NCI-H1092 treated with DMSO at 0.1 percent for 48 hours (cell line): ENCODE measurements at places on chromosomes 6 and 20.

DNA sequence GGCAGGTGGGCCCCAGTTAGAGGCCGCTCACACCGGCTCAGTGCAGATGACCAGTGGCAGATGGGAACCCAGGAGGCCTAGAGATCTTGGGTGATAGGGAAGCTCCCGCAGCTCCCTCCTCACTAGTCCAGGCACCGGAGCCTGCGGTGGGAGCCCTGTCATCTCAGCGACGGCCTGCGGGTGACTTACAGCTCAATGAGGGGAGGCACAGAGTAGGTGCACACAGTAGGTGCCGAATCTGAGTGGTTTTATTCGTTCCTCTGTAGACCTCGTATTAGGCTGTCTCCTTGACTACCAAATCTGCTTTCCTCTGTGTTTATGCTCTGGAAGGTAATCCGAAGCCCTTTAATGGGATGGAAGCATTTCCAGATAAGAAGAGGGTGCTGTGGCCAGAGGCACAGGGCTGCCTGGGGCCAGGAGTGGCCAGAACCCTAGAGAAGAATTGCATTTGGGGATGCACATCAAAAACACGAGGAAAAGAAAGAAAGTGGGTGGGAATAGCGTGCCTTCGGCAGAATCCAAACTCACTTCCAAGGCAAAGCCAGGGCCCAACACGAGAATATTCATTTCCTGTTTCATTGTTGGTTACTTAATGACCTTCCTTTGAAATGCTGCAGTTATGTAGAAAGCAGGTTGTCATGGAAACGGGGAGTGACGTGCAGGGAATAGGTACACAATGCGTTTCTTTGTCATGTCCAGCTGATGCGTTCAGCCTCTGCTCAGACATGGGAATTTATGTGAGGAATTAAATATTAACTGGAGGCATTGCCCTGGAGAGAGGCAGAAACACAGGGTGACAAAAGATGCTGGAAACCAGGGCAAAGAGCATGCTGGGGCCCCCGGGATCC lies 24.7 kb downstream of the MYT1 start:
- peak; percentile 7 for DNase-seq

DNA sequence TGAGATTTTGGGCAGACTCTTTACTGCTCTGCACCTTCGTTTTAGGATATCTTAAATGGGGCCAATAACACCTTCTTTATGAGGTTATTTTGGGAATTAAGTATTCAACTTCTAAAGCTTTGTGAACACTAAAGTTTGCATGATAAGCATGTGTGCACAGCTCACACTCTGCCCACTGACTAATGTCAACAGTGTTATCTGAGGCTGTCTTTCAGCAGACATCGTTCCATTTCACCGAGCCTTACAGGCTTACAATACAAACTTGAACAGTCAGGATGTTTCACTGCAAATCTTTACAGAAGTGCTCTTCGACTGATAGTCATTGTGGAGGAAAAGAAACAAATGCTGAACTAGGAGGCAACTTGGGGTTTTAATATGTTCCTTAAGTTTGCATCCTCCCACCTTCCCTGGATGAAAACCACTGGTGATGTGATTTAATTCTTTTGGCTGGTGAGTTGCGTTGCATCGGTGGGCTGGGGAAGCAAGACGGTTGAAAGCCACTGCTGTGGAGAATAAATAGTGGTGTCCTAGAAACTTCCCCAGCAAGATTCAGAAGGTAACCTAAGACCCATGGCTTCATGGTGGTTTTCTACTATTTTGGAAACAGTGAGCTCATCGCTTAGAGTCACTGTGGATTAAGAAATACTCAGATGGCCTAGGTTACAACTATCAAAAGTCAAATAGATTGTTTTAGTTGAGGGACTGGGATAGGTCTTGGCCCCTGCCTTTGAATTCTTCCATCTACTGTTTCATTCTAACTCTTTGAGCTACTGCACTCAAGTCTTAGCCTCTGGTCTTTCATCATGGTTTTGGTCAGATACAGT lies 167.2 kb upstream of the MAP3K7 start:
- no peak for DNase-seq

DNA sequence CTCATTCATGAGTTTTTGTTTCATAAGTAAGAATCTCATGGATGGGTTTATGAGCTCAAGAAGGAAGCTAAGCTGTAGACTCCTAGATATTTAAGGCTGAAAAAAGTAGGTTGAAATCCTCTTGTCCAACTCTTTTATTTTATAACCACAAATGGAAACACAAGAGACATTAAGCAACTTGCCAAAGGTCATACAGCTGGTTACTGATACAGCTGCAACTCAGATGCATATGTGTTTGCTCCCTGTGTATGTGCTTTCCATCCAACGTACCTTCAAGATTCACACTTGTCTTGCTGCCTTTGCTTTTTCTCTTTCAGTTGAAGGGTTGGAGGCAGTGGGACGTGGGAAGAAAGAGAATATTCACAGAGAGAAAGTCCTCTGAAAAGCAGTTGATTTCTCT lies 153.5 kb upstream of the STMND1 start:
- DNase-seq: no peak

DNA sequence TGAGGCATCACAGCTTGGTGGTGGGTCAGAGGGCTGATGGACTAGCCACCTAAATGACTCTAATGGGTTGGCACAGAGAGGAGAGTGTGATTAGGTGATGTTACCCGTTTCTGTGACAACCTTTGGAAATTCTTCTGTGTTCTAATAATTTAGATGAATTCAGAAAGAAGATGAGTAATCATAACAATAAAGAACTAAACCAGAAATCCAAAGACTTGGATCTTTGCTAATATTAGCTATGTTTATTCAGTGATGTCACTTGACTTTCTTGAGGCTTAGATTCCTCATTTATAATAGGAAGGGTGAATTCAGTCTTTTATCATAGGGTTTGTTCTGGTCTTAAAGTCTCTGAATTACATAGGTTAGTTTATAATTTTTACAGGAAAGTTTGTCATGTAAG lies 19.9 kb downstream of the CRYBG1 start:
- DNase-seq: no peak

- no peak for DNase-seq
Measured at GRCh38 chr20:44615169-44615791, 32.9 kb downstream of the PKIG start.

DNA sequence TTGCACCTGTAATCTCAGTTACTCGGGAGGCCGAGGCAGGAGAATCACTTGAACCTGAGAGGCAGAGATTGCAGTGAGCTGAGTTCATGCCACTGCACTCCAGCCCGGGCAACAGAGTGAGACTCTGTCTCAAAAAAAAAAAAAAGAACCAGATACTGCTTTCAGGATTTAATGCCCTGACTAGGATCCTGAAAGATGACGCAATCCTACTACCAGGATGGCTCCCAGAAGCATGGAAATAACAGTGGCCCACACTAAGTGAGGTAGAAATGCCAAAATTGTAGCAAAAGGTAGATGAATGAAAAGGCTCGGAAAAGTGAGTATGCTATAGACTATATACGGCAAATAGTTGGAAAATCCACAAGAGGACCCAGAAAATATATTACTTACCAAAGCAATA lies 23.8 kb upstream of the KHDC1 start:
- no peak for DNase-seq

GRCh38 chr6:167446046-167446445 lies 121.2 kb downstream of the TTLL2 start:
- no peak for DNase-seq

DNA sequence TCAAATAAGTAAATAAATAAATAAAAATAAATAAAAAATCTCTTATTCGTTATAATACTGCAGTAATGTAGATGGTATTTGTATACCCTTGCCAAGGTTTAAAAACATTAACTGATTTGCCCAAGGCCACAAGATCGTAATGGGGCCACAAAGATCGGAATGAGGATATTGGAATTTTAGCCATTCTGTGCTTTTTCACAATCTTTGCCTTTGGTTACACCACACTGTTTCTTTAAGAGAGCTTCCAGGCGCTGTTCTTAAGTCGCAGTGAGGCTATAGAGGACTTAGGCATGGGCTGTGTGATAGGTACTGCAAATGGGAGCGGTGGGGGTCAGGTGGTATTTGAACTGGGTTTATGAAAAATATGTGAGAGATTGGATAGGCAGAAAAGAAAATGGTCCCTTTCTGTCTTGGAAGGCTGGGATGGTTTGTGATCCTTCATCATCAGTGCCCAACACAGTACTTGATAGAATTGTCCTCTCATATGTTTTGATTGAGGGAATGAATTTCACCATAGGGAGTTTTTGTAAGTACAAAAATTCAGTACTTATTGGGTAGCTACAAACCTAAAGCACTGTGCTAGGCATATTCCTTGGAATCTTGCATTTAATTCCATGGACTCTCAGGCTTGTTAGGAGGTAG lies 1.4 kb downstream of the NUS1 start:
- no peak for DNase-seq

DNA sequence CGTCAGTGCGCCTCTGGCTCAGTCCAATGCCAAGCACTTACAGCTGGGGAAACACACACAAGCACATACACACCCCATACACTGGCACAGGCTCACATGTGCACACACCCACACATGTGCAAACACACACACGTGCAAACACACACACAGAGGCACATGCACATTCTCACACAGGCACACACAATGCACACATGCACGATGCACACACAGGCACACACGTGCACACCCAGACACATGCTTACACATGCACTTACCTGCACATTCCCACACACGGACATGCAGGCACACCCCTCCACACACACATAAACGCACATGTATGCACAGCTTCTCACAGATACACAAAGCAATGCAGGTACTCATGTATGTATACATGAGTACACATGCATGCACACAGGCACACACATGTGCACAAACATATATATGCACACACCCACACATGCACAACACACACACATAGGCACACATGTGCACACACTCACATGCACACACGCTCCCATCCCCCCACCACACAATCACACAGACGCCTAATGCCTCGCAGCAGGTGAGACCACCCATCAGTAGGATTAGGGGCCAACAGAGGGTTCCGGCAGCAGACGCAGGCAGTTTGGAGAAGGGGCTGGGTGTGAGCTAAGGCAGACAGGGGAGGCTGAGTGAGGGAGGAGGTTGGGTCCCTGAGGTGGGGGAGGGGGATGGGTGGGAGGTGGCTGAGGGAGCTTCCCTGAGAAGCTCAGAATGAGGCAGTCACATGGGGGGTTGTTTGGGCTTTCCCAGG lies 71.2 kb upstream of the SLCO4A1 start:
- no peak for DNase-seq

GRCh38 chr6:150492507-150492906 lies 107.2 kb upstream of the PLEKHG1 start:
- no peak for DNase-seq

DNA sequence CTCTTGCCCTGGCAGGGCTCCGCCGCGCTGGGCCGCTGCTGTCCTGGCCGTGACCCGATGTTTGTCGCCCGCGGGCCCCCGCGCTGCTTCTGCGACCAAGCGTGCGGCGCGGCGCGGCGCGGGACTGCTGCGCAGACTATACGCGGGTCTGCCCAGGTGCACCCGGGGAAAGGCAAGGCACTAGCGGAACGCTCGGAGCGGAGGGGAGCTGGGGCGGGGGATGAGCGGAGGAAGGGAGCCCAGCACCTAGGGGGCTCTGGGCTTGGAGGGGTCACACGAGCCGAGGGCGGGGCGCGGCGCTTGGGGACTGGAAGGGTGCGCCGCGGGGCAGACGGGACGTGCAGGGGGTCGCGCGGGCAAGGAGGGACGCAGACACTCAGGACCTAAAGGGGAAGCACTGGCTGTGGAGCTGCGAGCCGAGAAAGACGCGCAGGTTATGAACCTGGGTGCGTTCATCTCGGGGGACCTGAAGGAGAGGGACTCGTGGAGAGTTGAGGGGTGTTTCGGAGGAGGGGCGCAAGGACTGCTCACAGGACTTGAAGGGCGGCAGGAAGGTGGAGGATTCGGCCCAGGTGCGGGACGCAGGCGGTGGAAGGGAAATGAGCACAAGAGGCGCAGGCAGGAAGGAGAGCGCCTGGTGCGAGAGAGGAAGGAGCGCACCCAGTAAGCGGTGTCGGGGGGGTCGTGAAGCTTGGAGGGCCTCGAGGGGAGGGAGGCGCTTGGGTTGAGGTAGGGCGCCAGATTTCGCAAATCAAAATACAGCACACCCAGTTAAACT lies 40.8 kb upstream of the ZNFX1 start:
- no peak for DNase-seq

DNA sequence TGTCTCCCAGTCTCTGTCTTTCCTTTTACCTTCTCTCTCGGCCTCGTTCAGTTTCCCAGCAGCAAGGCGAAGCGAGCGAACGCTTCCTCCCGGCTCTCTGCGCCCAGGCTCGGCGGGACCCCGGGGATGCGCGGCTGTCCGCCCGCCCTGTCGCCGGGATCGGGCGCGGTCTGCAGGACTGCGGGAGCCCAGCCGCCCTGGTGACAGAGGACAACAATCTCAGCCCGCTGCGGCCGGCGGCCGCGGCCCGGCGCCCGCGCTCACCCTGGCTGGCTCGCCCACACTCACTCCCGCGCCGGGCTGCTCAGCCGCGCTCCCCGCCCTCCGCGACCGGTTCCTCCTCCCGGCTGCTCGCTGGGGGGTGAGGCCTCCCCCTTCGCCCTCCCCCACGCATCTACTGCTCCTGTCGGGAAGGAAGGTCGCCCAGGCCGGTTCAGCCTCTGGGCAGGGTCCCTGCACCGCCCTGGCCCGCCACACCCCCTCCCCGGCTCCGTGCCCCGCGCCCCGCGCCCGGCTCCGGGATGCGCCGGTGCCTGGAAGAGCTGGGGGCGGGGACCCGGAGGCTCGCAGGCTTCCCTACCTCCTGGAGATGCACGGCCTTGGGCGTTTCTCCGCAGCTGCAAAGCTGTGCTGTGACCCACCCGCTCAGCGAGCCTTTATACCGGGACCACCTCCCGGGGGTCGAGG lies 410 bp downstream of the SYNE1 start:
- DNase-seq: no peak

DNA sequence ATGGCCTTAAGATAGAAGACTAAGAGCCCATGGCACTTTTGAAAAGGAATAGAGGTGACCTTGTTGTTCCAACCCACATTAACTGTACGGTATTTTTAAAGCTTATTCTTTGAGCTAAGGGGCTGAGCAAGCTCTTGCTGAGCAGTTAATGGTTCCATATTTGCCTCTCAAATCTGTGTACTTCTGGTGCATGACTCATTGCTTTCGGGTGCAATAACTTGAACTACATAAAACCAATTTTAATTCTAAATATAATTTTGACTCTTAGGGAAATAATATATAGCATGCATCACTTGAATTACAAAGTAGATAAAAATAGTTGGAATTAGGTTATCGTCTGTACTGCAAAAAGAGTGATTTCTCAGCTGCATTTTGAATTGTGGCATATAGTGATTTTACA lies 348.1 kb upstream of the CITED2 start:
- DNase-seq: no peak

DNA sequence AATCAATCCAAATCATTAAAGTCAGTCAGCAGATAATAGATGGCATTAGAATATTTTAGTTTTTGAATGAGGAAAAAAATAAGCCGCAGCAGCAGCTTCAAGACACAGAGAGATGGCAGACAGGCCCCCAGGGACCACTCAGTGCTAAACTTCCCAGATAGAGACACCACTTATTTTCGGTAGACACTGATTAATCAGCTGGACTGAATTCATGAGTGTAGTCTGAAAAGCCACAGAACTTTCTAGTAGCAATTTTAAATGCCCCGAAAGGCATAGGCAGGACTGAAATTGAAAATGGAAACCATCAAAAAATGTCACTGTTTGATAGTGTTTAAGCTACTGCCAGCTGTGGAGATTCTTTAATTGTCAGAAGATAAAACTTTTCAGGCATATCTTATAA lies 3.1 kb upstream of the CLDN20 start:
- DNase-seq: no peak

GRCh38 chr6:158418501-158418900 lies 106.2 kb downstream of the TULP4 start:
- no peak for DNase-seq
